ENCODE measurements at places on chromosomes 11 and 22. TPM values are rescaled to one million over a fixed set of nuclear protein-coding genes. Genes with fewer than 3 reads are reported as not detected.

The TSGA10IP gene
- total RNA-seq: not detected

The ANO9 gene
- total RNA-seq: 0.73 TPM

The BCR gene
- total RNA-seq: 27.2 TPM

The NPAS4 gene
- total RNA-seq: not detected

The SNX32 gene
- not detected for total RNA-seq

The PLA2G3 gene
- 0.61 TPM for total RNA-seq

The POU2AF3 gene
- not detected for total RNA-seq

The NEFH gene
- not detected for total RNA-seq

The ACR gene
- not detected for total RNA-seq

The DKK3 gene
- 11.7 TPM for total RNA-seq

- H3K27me3 ChIP-seq: no peaks in the 10 kb centered on the region
- H3K4me3 ChIP-seq: no peak overlapping the region
- no peak for DNase-seq
Measured at GRCh38 chr11:36840378-36840777, 242.3 kb upstream of the RAG2 start.

GRCh38 chr22:31223786-31224191, 11.7 kb downstream of the LIMK2 start:
- DNase-seq: peak; percentile 72
- peaks cover 45% of the 10 kb centered on the region for H3K4me1 ChIP-seq
- no peak overlapping the region for H3K4me3 ChIP-seq
- H3K27ac ChIP-seq: peak overlapping the region; percentile 54
- H3K36me3 ChIP-seq: peaks cover 21% of the 10 kb centered on the region

DNA sequence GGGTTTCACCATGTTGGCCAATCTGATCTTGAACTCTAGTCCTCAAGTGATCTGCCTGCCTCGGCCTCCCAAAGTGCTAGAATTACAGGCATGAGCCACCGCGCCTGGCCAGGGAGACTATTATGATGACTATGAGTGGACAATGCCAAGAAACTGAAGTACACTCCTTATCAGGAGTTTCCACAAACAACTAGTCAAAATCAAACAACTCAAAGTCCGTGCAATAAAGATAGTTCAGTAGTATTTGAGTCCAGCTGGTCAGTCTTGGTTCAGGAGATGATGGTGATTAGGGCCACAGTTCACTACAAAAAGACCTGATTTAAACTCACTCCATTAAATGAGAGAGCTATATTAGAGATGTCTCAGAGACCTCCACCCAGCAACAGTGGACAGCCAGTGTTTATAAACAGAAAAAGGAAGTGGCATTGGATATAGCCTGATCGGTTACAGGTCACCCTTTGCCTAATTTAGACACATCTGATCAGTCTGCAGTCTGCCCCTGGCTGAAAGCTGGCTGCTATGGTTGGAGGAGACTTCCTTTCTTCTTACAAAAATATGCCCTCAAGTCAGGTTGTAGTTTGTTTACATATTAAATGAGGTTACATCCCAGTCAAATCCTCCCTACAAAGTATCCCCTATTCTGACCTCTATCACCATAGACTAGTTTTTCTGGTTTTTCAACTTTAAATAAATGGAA, 17.0 kb downstream of the CD3E start:
- peaks cover 7% of the 10 kb centered on the region for H3K4me1 ChIP-seq
- H3K27ac ChIP-seq: no peak overlapping the region
- H3K27me3 ChIP-seq: no peaks in the 10 kb centered on the region
- H3K36me3 ChIP-seq: no peaks in the 10 kb centered on the region
- no peak overlapping the region for H3K4me3 ChIP-seq

DNA sequence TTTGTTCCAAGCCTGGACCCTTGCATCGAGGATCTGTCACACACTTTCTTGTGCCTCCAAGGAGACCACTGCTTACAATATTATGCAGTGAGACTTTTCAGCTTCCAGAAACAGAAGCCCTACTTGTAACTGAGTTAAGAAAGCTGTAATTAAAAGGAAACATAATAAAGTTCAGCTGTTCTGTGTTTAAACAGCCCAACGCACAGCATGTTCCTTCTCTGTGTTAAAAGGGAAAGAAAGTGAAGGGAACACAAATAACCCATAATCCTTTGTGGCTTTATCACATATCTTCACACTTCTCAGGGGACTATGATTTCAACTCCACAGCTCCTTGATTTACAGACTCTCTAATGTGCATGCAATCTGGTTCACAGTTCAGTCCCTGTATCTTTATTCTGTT, 200.3 kb upstream of the MTNR1B start:
- H3K4me1 ChIP-seq: no peaks in the 10 kb centered on the region
- no peak overlapping the region for H3K4me3 ChIP-seq
- no peak for DNase-seq
- H3K27ac ChIP-seq: no peak overlapping the region
- no peaks in the 10 kb centered on the region for H3K36me3 ChIP-seq

DNA sequence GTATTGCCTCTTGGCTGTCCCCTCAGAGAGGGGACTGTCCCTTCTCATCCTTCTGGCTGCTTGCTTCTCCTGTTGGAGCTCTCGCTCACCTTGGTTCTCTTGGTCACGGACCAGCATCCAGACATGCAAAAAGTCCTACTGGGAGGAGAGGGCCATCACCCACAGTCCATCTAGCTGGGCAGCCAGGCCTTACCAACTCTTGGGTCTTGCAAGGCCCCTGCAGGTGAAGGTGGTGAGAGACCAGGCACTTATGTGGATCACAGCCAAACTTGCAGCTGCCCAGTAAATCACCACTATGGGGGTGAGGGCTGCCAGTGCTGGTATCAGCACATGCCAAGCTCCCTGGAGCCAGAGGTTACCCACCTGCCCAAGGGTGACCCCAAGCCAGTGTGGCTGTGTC, 36.3 kb downstream of the KCNQ1OT1 start:
- no peaks in the 10 kb centered on the region for H3K27me3 ChIP-seq
- peaks cover 20% of the 10 kb centered on the region for H3K4me1 ChIP-seq
- peak overlapping the region; percentile 87 for H3K27ac ChIP-seq
- H3K4me3 ChIP-seq: no peak overlapping the region
- H3K36me3 ChIP-seq: peaks cover 82% of the 10 kb centered on the region
- DNase-seq: no peak

DNA sequence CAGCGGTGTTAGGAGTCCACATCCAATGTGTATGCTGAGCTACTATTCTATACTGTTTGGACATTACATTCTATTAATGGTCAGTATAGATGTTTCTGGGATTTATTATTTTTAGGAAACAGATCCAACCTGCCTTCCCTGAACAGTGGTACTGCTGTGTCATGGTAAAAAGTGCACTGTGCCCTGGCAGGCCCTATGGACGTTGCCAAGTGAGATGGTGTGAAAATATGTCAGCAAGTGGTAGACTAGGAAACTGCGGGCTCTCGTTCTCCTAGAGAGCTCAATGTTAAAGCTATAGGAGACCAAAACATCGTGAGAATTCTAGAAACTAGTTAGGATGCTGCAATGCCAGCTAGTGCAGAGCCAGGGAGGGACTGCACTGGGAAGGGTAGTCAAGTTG, 26.0 kb upstream of the CYP2D6 start:
- no peaks in the 10 kb centered on the region for H3K4me1 ChIP-seq
- H3K36me3 ChIP-seq: no peaks in the 10 kb centered on the region
- DNase-seq: no peak
- H3K4me3 ChIP-seq: no peak overlapping the region

GRCh38 chr22:20238901-20239675, 29.0 kb downstream of the RTN4R start:
- no peaks in the 10 kb centered on the region for H3K36me3 ChIP-seq
- H3K4me3 ChIP-seq: peak overlapping the region; percentile 26
- DNase-seq: peak; percentile 69
- peaks cover 13% of the 10 kb centered on the region for H3K27me3 ChIP-seq

- no peak for DNase-seq
- no peaks in the 10 kb centered on the region for H3K36me3 ChIP-seq
- peaks cover 10% of the 10 kb centered on the region for H3K4me1 ChIP-seq
Measured at GRCh38 chr22:29944339-29944738, 61.4 kb downstream of the MTMR3 start.

GRCh38 chr11:40186437-40187263, 1272.8 kb downstream of the LRRC4C start:
- H3K4me3 ChIP-seq: no peak overlapping the region
- no peaks in the 10 kb centered on the region for H3K36me3 ChIP-seq
- H3K27ac ChIP-seq: no peak overlapping the region
- no peaks in the 10 kb centered on the region for H3K4me1 ChIP-seq
- 0 out of 2 replicates have a peak, but pooled peaks cover 5% of the 10 kb centered on the region for H3K27me3 ChIP-seq

DNA sequence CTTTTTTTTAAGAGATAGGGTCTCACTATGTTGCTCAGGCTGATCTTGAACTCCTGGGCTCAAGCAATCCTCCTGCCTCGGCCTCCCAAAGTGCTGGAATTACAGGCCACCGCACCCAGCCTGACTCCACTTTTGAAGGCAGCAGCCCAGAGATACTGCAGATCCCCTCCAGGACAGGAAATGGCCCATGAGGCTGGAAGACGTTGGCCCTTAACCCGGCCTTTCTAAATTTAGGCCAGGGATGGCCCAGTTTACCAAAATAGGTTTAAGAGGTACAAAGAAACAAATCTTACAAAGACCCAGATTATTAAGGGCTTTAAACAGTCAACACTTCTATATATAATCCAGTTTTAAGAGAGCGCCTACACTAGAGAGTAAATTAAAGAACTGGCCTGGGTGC, 32.2 kb downstream of the CPT1A start:
- no peaks in the 10 kb centered on the region for H3K27me3 ChIP-seq
- no peak for DNase-seq
- H3K4me1 ChIP-seq: no peaks in the 10 kb centered on the region
- no peak overlapping the region for H3K27ac ChIP-seq
- H3K36me3 ChIP-seq: no peaks in the 10 kb centered on the region
- no peak overlapping the region for H3K4me3 ChIP-seq

DNA sequence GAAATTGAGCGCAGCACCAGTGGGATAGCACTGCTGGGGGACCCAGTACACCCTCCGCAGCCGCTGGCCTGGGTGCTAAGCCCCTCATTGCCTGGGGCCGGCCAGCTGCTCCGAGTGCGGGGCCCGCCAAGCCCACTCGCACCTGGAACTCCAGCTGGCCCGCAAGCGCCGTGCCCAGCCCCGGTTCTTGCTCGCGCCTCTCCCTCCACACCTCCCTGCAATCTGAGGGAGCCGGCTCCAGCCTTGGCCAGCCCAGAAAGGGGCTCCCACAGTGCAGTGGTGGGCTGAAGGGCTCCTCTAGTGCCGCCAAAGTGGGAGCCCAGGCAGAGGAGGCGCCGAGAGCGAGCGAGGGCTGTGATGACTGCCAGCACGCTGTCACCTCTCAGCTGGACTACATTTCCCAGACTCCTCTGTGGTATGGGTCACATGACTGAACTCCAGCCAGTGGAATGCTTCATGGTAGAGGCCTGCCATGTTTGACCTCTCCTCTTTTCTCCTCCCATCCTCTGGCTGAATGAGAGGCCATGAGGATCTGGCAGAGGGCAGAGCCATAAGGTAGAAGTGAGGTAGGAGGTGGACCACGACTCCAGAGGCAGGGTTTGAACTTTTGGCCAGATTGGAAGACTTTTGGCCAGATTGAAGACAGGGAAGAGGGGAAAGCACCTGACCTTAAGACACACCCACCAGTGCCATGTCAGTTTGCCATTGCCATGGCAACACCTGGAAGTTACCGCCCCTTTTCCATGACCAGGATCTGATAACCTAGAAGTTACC, 6.2 kb downstream of the MRGPRD start:
- no peaks in the 10 kb centered on the region for H3K36me3 ChIP-seq
- H3K27me3 ChIP-seq: no peaks in the 10 kb centered on the region
- no peak overlapping the region for H3K27ac ChIP-seq
- DNase-seq: no peak
- no peak overlapping the region for H3K4me3 ChIP-seq

DNA sequence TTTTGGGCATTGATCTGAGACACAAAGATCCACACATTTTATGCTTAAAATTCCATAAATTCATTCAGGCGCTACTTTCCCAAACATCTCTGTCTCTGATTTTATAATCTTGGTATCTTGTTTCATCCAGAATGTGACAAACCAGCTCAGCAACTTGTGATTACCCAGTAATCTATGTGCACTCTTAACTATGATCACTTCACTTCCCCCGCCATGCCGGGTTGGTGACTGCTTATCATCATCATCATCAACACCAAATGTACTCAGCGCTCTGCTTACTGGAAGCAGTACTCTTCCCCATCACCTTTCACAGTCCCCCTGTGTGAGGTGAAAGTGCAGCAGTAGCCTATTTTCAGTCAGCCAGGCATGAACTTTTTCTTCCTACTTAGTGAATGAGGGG, 15.2 kb upstream of the MMP7 start:
- H3K36me3 ChIP-seq: no peaks in the 10 kb centered on the region
- H3K27ac ChIP-seq: no peak overlapping the region
- no peak for DNase-seq
- H3K4me3 ChIP-seq: no peak overlapping the region
- H3K27me3 ChIP-seq: no peaks in the 10 kb centered on the region

GRCh38 chr22:27431896-27432295, 369.7 kb downstream of the MN1 start:
- DNase-seq: no peak
- no peaks in the 10 kb centered on the region for H3K36me3 ChIP-seq
- peaks cover 28% of the 10 kb centered on the region for H3K4me1 ChIP-seq
- H3K4me3 ChIP-seq: no peak overlapping the region

DNA sequence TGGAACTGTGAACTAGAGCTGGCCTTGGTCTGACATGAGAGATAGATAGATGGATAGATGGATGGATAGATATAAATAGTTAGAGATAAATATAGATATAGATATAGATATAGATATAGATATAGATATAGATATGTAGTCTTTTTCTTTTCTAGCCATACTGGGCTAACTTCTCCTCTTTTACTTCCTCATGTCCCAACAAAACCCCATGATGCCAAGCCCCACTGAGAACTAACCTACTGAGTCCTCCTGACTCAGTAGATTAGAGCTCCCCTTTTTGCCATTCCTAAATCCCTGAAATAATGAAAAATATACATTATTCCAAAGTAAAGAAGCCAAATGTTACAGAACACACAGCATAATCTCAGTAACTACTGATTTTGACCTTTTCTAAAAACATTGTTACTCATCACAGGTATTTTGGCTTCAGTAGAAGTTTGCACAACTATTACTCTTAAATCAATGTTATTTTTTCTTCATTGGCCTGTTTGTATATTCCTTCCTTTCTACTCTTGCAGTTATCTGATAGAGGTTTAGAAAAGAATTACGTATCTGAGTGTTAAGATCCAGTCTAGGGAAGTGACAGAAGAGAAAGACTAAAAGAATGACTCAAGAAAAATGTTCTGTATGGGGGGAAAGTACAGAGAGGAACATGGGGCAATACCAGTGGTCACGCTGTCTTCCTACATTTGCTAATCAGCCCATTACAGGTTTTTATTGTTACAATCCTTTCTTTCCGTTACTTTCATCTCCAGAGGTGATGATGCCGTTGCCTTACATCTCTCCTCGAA, 6.0 kb upstream of the OR10D3 start:
- no peak overlapping the region for H3K4me3 ChIP-seq
- no peak for DNase-seq
- H3K27me3 ChIP-seq: no peaks in the 10 kb centered on the region
- peaks cover 47% of the 10 kb centered on the region for H3K4me1 ChIP-seq
- no peaks in the 10 kb centered on the region for H3K36me3 ChIP-seq
- H3K27ac ChIP-seq: no peak overlapping the region

- H3K4me1 ChIP-seq: no peaks in the 10 kb centered on the region
- no peaks in the 10 kb centered on the region for H3K27me3 ChIP-seq
- no peak for DNase-seq
- H3K36me3 ChIP-seq: no peaks in the 10 kb centered on the region
Measured at GRCh38 chr11:121435132-121435531, 17.0 kb upstream of the SORL1 start.
